ENCODE measurements at places on chromosomes 5 and 9.

GRCh38 chr5:58921159-58921558, 338.3 kb downstream of the RAB3C start:
- no peak for DNase-seq

GRCh38 chr5:36664766-36665165, 58.4 kb downstream of the SLC1A3 start:
- DNase-seq: no peak

- no peak for DNase-seq
Measured at GRCh38 chr9:130173666-130173983, 1.4 kb downstream of the NCS1 start.

DNA sequence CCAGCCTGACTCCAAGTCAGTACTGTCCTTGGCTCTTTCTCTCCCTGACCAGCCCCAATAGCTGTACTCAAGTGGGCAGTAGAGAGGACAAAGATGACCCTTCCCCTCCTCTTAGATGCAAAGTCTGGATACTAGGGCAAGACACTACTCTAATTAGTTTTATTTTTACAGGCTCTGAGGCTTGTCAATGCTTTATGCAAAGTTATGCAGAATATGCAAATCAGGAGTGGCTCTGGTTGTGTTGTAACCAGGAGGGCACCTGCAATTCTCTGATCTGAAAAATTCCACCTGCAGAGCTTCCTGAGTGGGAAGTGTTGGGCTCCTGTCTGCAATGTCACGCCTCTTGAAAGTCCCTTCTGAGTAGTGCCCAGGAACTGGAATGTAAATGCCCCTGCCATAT, 201.5 kb downstream of the RGS3 start:
- no peak for DNase-seq

- DNase-seq: no peak
Measured at GRCh38 chr9:128081056-128081455, 13.0 kb downstream of the SLC25A25 start.

DNA sequence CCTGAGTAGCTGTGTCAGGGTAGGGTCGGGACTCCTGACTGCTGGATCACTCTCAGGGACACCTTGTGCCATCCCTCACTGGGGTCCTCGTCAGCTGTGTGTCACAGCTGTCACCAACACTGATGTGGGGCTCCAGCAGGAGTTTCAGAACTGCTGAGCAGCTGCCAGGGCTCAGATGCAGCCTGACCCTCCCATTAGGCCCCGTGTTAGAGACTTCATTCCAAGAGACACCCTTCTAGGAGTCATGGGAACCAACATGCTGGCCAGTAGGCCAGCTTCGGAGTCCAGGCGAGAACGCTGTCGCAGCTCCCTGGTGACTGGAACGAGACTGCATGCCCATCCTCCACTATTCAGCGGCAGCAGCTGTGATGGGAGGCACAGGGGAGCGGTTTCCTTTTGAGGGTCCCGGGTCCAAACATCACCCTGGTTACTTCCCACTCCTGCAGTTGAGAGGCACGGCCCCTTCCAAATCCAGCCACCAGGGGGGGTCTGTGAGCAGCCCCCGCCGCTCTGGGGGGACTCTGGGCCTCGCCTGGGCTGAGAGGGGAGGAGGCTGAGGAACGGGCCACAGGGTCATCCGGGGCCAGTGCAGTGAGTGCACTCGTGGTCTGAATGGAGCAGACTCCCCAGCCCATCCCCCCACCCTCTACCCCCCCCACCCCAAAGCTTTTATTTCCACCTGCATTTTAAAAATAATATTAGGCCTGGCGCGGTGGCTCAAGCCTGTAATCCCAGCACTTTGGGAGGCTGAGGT, 12.6 kb upstream of the TCF7 start:
- peak; percentile 49 for DNase-seq

GRCh38 chr5:78792345-78793055, 143.9 kb upstream of the LHFPL2 start:
- DNase-seq: no peak

DNA sequence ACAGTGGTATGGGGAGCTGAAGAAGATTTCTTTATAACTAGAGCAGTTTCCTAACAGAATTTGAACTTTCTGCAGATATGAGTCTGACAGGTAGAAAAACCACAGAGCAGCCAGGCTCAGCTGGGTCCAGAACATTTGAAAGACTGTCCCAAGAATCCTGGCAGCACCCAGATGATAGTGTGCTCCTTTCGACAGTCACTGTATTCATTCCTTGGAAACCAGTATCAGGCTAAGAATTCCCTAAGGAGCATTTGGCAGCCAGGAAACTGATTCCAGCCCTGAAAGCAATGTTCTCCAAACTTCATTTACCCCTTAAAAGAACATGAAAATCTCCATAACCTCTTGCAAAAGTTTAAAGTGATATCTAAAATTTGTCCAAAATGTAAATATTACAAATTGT, 123.0 kb upstream of the MTAP start:
- no peak for DNase-seq

DNA sequence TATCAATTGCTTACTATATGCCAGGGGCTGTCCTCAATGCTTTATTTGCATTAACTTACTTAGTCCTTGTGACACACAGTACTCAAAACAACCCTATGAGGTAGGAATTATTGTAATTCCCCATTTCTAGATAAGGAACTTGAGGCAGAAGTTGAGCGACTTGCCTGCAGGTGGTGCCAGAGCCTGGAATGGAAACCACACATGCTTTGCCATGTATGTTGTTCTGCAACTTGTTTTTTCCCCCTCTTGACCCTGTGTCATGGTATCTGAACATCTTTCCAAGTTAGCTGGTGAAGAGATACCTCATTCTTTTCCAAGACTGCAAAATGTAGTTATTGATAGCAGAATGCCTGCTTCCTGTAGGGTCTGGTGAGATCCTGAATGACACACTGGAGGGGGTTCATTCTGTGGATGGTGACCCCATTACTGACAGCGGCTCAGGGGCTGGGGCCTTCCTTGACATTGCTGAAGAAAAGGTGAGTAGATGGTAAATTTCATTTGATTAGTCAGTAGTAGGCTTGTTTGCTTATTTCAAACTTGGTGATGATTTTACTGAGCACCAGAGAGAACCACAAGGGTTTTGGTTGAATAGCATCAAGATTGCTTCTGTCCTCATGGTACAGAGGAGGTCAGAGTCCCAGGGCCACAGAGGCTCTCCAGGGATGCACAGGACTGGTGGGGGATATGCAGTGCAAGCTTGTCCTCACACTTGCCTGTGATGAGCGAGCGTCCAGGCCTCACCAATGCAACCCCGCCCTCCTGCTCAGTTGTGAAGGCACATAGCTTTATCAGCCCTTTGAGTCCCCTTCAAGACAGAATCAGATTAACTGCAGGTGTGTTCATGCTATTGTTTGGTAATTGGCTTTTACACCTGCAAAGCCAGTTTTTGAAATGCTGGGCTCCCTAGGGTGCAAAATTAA, 57.0 kb downstream of the COL15A1 start:
- peak; percentile 19 for DNase-seq

DNA sequence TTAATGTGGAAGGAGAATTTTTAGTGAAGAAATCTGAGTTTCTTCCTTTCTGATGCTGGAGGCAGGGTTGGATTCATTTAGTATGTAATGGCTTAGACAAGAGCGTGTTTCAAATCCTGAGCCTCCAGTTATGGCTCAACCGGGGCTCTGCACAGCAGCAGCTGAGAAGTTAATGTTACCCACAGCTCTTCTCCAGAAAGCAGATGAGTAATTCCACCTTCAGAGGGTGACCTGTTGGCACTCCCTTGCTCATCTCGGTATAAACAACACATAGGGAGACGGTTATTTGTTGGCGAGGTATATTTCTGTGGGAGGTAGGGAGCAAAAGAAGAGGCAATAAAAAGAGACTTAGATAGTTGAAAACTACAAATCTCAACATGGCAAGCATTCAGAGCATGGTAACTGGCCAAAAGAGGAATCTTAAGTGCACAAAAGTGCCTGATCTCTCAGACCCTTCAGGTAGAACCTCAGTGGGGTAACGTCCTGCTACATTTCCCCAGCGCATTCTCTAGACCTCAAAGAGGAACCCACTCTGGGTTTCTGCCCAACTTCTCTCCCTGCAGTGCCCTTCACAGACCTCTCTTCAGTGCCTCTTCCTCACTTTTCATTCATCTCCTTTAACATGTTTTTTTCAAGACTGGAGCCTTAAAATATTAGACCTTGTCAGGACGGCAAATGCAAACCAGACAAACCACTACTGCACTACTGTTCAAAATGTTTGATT, 417.5 kb upstream of the ADAMTSL1 start:
- no peak for DNase-seq

DNA sequence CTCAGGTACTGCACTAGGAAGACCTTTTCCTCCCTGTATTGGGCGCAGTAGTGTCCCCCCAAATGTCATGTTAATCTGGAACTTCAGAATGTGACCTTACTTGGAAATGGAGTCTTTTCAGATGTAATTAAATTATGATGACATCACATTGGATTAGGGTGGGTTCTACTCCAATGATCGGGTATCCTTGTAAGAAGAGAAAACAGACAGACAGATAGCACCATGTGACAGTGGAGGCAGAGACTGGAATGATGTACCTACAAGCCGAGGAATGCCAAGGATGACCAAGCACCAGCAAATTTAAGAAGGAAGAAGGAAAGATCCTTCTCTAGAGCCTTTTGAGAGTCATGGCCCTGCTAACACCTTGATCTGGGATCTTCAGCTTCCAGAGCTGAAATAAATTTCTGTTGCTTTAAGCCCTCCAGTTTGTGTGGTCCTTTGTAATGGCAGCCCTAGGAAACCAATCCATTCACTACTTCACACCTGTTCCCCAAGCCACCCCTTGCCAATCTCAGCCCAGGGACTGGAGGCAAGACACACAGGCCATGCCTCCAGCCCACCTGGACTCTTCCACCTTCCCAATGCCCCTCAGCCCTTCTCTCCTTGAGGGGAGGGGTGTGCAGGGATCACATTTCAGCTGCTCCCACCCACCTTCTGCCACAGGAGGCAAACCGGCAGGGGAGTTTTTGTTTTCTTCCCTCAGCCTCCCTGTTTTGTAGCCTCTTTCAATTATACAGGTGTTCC, 1.6 kb downstream of the CCNJL start:
- DNase-seq: no peak

GRCh38 chr5:172455511-172456061, 1.3 kb upstream of the SH3PXD2B start:
- DNase-seq: no peak

GRCh38 chr9:93304574-93305496, 120.9 kb downstream of the WNK2 start:
- no peak for DNase-seq

DNA sequence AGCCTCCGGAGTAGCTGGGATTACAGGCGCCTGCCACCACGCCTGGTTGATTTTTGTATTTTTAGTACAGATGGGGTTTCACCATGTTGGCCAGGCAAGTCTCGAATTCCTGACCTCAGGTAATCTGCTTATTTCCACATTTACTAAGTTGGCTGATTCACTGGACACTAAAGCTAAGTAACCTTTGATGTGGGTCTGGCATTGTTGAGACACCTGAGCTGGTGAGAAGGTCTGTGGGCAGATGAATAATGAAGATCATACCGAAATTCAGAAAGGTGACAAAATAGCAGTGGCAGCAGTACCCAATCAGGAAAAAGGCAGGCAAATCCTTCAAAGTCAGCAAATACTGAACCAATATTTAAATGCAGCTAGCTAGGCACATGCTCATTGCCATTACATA, 210.6 kb upstream of the ZNF608 start:
- no peak for DNase-seq

Data from stimulated activated CD8-positive, alpha-beta memory T cell treated with anti-CD3 and anti-CD28 coated beads, Interleukin-15, amount 100 ng/mL, for 4 hours (primary cell).